ENCODE measurements at places on chromosomes 12 and 14.
A peak's percentile ranks its signal among the peaks of the same experiment; 100 is the strongest.

- no peak for DNase-seq
Measured at GRCh38 chr14:99173086-99173485, 98.9 kb downstream of the BCL11B start.

- DNase-seq = no peak
Measured at GRCh38 chr12:6956021-6956727, 5.0 kb downstream of the PTPN6 start.

- DNase-seq = no peak
Measured at GRCh38 chr12:12481631-12482030, 81.0 kb downstream of the DUSP16 start.

DNA sequence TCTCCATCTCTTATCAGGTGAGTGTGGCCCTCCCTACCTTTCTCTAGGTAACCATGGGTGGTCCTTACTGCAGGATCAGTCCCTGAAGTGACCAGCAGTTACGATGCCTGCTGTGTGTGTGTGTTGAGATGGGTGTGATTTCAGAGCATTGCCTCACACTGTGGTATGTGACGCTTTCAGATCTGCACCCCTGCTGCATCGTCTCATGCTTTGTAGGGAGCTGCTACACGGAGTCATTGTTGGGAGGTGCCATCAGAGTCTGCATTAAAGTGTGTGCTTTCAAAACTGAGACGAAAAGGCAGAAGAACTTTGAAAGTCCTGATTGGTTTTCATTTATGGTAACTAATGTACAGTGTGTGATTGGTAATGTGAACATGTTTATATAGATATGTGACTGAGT is 150.5 kb downstream of the PELI2 start:
- no peak for DNase-seq

GRCh38 chr12:89276860-89277259 is 75.4 kb downstream of the DUSP6 start:
- no peak for DNase-seq

DNA sequence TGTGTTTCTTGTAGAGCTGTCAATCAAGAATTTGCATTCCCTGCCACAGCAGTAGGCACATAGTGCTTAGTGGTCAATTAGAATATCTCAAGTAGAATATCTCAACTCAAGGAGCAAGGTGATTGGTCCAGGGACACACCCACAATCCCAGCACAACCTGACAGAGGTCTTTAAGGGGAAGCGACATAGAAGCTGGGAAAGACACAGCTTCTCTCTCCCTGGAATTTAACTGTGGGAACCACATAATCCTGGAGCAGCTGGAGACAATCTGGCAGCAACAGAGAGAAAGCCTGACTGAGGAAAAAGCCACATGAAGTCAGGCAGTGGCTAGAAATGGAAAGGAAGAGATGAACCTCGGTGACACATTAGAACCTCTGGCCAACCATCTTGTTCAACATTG is 85.7 kb upstream of the LMO3 start:
- no peak for DNase-seq

DNA sequence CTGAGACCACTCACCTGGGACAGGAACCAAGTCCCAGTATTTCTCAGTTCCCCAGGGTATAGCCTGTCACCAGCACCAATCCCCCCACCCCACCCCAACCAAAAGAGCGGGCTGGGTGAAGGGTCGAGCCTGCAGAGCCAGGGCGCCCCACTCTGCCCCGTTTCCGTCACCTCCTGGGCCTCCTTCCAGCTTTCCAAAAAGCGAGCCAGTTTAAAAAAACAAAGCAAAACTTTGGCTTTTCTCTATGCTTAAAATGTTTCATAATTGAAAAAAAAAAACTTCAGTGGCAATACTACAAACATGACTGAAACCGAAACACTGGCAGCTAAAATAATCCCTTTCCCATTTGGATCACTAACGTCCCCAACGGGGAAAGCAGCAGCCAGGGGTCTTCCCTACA is 7.5 kb downstream of the CAMKK2 start:
- no peak for DNase-seq

GRCh38 chr12:51346581-51346980 is at the start of gene CELA1:
Gene CELA1 (minus strand): TSS chr12:51346679. CDS start chr12:51346638, 41 bp downstream.
- DNase-seq = no peak

GRCh38 chr12:28941248-28941647 is 207.8 kb upstream of the FAR2 start:
- DNase-seq = no peak

- no peak for DNase-seq
Measured at GRCh38 chr14:56487761-56488160, 91.8 kb upstream of the TMEM260 start.

DNA sequence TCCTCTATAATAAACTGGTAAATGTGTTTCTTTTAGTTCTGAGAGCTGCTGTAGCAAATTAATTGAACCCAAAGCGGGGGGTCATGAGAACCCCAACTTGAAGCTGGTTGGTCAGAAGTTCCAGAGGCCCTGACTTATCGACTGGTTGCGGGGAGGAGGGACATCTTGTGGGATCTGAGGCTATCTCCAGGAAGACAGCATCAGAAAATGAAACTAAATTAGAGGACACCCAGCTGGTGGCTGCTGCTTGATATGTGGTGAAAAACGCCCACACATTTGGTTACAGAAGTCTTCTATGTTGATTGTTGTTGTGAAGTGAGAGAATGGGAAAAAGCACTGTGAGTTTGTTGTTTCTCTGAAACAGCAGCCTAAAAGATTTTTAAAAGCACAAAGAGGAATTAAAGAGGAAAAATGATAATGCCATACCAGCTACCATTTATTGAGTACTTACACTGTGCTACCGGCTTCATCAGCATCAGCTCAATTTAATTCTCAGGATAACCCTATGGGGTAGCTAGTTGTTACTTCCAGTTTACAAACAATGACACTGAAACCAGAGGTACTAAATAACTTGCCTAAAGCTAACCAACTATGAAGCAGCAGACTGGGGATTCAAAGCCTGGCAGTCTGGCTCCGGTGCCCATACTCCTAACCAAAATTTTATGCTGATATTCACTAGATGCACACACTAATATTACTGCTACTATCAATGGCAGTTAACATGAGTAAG is 24.3 kb downstream of the DDX24 start:
- no peak for DNase-seq

GRCh38 chr12:66375560-66375959 is 73.3 kb downstream of the HELB start:
- DNase-seq = no peak

GRCh38 chr12:81546811-81547210 is 212.3 kb downstream of the PPFIA2 start:
- DNase-seq = no peak

DNA sequence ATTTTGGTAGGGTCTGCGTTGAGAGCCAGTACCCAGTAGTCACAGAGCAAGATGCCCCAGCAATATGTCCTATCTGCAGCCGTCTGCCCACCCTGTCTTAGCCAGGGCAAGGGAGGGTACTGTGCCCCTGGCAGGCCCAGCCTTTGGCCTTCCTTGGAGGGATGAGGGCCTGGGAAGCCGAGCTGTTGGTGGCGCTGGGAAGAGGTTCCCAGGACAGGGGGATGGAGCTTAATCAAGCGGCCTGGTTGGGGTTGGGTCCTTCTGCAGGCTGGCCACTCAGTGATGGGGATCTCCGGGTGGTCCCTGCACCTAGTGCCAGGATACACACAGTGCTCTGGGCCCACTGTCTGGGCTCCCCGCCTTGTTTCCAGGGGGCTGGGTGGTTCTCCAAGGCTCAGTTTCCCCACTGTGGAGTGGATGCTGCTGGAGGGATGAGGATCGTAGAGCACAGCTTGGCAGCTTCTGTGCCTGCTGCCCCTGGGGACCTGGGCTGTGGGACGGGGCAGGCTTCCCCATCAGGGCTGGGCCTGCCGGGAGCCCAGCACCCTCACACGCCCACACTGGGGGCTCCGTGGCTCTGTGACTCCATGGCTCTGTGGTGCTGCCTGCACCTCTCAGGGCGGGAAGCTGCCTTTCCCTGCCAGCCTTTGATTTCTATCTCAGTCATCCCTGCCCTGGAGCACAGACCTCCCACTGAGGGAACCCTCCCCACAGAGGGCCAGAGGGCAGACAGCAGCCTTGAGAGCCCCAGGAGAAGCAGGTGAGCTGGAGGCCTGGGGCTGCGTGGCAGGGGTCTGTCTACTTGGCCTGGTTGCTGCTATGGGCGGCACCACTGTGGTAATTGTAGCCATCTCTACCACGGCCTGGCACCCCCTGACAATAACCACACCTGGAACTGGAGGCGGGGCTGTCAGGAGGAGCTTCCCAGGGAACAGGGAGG is 357.0 kb downstream of the TMEM121 start:
- no peak for DNase-seq

- DNase-seq = no peak
Measured at GRCh38 chr14:95215094-95215725, 57.9 kb upstream of the DICER1 start.

DNA sequence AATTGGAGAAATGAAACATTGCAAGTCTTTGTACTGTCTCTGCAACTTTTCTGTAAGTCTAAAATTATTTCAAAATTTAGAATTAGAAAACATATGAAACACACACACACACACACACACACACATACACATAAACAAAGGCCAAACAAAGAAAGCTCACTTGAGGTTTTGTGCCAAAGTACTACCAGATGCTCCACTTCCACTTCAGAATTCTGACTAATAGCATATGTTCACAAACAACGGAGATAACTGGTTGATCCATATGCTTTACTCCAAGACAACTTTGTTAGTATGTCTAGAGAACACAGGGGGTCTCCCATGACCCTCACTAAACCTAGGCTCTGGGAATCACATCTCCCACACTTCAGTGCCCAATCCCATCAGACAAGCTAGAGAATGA is 133.8 kb upstream of the CLEC14A start:
- no peak for DNase-seq

GRCh38 chr12:124720681-124721500 is 142.8 kb downstream of the SCARB1 start:
- peak; percentile 87 for DNase-seq

DNA sequence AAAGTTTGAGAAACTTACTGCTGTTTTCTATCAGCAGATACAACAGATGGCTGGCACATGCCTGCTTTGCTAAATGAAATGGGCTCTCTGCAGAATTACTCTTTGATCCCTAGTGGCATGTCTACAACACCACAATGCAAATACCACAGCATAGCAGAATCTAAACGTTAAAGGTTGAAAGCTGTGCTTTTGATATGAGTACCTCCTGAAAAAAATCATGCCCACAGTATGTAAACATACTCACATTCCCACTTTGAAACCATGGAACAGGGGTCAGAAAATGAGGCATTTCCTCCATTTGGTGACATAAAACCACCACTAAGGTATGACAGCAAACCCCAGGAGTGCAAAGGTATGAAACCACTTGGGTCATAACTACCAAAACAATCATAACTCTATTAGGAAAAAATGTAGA is 7.5 kb downstream of the WIF1 start:
- no peak for DNase-seq

GRCh38 chr14:73757381-73757780 is 43.2 kb upstream of the PNMA1 start:
- no peak for DNase-seq

GRCh38 chr14:64891173-64891838 is 11.6 kb upstream of the SPTB start:
- DNase-seq = no peak

DNA sequence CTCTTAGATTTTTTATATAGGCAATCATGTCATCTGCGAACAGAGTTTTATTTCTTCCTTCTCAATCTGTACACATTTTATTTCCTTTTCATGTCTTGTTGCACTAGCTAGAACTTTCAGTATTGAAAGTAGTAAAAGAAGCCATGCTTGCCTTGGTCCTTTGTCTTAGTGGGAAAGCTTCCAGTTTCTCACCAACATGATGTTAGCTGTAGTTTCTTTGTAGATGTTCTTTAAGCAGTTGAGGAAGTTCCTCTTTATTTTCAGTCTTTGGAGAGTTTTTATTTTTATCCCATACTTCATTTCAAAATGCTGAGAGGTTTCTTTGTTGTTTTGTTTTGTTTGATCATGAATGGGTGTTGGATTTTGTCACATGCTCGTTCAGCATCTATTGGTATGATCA is 12.7 kb upstream of the RIMKLB start:
- DNase-seq = no peak

DNA sequence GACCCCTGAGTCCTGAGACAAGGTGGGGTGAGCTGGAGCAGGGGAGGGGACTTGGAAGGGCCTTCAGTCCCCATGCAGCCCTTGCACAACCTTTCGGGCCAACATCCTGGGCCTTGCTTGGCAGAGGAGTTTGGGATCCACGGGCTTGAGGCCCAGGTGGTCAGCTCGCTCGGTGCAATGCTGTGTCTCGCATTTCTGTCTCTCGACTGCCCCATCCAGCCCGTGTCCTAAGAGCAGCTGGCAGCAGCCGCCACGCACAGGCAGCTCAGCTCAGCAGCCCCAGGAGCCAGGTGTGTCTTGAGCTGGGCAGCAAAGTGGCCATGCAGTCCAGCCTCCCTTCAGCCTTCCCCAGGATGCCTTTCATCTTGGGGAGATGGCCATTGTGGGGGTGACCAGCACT is 10.8 kb downstream of the PACS2 start:
- DNase-seq = no peak

DNA sequence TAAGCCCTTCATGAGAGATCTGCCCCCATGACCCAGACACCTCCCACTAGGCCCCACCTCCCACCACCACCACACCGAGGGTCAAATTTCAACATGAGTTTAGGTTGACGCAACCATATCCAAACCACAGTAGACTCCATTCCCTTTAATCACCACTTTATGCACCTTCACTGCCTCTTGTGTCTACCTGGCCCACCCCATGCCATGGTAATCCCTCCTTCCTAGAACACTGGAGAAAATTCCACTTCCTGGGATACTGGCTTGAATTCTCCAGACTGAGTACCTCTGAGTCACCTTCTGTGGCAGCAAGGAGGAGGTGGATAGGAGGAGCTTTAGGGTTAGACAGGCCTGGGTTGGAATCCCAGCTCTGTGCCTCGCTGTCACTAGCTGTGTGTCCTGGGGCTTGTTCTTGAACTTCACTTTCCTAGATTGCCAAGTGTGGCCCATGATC is 26.1 kb upstream of the CIPC start:
- DNase-seq = no peak

DNA sequence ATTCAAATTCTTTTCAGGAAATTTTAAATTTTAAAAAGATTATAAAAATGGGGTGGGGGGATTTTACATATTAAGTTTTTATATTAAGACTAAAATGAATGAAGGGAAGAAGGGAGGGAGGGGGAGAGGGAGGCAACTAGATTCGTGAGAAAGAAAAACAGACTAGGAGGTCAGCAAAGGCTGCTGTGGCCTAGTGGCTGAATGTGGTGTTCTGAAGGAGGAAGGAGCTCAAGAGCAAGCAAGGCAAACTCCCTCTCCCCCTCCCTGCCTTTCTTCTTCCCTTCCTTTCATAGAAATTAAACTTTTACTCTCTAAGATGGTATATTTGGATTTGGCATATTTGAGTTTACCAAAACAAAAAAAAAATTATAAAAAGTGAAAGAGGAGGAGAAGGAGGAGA is 18.1 kb downstream of the DYRK2 start:
- DNase-seq = no peak

- no peak for DNase-seq
Measured at GRCh38 chr14:20438664-20439063, 2.7 kb upstream of the KLHL33 start.
